Activated naive CD4-positive, alpha-beta T cell treated with Interleukin-2 at 50 U/mL for 16 hours (primary cell): ENCODE measurements at places on chromosomes 2 and 18.

DNA sequence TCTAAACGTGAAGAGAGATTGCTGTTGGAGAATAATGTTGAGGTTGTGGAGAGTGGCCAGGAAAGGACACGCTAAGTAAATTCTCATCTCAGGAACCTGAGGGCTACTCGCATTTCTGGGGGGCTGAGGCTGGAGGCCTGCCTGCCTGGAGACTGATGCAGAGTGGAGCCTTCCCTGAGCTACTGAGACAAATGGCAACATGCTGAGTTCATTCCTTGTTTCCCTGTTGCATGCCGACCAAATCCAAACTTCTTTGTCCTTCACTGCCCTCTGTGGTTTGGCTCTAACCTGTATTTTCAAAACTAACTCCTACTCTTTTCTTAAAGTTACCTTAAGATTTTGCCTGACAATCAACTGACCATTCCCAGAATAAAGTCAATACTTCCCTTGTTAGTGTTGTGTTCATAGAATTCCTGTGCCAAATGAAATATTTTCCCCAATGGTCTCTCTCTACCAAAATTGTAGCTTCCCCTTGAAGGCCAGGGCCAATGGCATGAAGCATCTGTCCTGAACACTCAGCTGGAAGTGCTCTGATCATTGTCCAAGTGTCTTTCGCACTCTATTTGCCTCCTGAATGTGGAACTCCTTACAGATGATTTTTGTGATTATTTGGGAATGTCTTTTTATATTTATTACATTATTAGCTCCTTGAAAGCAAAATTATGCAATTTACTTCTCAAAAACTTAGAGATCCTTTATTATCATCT is 1085.6 kb downstream of the SOCS6 start:
- no peak for DNase-seq

GRCh38 chr2:147030966-147031720 is 813.7 kb upstream of the ACVR2A start:
- no peak for DNase-seq

DNA sequence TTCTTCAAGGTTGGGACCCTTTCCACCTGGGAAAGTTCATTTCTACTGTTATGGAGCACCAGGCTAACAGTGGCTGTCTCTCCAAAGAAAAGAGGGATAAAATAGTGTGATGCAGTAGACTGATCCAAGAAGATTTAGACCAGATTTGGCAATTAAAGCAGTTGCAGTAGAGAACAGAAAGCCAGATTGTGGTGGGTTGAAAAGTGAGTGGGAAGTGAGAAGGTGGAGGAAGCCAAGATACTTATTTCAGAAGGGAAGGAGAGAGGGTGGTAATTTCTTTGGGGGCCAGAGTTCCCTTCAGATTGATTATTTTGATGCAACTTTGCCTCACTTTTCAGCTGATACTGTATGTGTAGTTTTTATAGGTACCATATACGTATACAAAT is 8.0 kb downstream of the MYL12B start:
- DNase-seq = no peak

DNA sequence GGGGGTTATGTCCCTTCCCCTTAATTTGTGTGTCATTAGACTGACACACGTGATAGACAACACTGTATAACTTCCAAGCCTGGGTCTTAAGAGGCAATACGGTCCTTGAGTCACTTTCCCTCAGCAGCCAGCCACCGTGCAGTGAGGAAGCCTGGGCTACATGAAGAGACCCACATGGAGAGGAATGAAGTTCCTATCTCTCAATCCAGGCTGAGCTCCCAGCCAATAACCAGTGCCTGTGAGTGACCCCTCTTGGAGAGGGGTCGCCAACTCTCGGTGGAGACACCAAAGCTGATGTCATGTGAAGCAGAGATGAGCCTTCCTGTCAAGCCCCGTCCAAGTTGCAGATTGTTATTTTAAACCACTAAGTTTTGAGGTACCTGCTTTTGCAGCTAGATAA is 5.7 kb upstream of the WDSUB1 start:
- no peak for DNase-seq

- no peak for DNase-seq
Measured at GRCh38 chr18:51120809-51121596, 76.5 kb downstream of the MEX3C start.

DNA sequence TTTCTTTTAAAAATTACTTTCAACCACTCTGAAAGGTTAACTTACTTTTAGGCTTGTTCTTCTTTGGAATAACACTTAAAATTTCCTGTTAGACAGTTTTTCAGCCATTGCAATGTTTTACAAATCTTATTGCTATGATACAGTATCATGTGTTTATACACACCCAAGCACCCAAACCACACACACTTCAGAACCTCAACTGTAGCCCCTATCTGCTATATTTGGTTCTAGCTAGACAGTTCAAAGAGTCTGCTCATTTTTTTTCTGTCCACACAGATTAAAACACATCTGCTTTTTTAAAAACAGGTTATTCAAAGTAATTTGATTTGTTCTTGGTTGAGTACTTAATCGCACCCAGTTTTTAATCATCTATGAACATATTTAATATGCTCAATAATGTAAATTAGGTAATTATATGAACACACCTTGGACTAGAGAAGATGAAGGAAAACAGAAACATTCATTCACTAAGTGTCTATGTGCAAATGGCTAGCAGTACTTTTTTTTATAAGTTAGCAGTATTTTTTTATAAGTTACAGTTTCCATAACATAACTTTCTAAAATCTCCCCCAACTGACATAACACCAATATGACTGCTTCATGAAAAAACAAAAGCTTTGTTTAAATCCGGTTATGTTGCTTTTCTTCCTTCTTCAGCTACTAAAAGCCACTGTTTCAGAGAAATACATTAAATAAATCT is 17.6 kb downstream of the FBXO11 start:
- no peak for DNase-seq

GRCh38 chr2:227428731-227429285 is 41.1 kb upstream of the SCYGR1 start:
- DNase-seq = no peak

DNA sequence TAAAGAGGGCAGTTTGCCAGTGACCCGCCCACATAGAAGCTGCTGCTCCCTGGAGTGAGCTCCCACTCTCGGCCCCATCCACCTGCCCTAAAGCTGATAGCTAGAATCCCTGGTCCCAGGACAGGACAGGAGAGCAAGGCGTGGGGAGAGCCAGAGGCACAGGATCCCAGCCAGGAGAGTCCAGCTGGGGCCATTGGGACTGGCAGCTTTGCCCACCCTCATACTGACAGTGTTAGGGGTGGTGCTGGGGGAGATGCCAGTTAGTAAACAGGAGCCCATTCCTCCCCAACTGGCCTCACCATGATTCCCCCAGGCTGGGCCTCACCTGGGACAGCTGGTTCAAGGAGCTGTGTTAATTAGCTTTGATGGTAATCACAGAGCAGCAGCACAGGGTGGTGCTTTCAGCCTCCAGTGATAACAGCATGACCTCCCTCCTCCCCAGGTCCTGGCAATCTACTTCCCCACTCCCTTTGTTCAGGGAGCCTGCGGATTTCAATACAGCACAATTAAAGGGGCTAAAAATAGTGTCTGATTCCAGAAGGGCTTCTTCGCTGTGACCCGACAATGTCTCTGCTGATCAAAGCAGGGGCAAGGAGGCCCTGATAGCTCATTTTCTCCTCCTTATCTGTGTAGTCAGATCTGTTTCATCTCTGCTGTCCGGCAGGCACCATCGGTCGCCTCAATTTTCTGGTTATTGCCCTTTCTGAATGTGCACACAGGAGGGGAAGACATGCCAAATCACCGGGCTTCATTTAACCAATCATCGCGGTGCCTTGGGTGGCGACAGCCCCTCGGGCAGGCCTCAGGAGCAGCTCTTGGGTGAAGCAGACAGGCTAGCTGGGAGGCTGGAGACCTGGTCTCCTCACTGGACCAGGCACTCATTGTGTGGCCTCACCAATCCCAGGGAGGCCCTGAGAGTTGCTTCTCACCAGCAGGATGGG is 119.9 kb upstream of the TEX51 start:
- DNase-seq = no peak

DNA sequence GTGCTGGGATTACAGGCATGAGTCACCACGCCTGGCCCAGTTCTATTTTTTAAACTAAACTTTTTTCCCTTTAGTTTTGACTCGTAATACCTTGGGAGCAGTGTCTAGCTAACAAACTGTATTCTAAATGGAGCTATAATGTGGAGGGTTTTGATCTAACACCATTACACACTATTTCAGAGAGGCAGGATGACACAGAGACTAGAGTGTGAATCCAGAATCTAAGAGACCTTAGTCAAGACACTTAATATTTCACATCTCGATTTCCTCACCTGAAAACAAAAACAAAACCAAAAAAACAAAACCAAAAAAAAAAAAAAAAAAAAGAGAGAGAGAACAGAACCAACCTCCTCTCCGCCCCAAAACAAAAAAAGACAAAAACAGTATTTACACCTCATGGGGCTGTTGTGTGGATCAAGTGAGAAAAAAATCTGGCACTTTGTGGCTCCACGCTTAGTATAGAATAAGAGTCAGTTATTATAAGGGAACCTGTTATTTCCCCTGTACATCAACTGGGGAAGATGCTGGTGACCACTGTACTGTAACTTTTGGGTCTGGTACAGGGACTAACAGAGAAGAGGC is 31.3 kb downstream of the DARS1 start:
- DNase-seq = no peak

DNA sequence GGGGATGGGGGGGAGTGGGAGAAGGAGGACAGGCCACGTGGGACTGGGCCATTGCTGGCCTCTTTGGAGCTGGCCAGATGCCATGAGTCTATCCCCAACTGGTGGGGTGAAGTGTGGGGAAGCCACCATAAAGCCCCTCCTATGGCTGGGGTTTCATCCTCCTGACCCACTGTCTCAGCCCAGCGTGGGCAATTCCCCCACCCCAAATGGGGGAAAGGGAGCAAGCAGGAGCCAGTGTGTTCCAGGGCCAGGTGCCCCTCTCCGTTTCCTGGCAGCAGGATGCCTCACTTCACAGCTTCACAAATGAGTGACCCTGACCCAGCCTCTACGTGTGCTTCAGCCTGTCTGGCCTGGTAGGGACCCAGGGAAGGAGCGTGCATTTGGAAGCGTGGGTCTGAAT is 474.7 kb upstream of the HS6ST1 start:
- DNase-seq = no peak

DNA sequence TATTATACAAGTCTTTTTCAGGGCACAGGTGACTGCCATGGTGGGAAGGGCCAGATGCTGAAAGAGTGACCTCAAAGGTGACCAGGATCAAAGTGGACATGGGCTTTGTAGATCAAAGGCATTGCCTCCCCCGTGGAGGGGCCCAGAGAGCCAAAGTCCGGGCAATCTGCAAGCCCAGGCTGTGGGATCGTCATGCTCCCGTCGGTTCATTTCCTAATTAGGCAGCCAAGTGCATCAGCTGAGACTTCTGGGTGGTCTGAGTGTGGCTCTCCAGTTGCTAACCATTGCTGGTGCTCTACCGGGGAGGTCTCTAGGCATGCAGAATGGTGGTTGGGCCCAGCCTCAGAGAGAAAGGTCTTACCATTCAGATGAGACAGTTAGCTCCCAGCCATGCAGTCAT is 61.6 kb downstream of the TRIB2 start:
- DNase-seq = no peak

GRCh38 chr2:105806996-105807395 is 62.3 kb downstream of the NCK2 start:
- peak; percentile 76 for DNase-seq

DNA sequence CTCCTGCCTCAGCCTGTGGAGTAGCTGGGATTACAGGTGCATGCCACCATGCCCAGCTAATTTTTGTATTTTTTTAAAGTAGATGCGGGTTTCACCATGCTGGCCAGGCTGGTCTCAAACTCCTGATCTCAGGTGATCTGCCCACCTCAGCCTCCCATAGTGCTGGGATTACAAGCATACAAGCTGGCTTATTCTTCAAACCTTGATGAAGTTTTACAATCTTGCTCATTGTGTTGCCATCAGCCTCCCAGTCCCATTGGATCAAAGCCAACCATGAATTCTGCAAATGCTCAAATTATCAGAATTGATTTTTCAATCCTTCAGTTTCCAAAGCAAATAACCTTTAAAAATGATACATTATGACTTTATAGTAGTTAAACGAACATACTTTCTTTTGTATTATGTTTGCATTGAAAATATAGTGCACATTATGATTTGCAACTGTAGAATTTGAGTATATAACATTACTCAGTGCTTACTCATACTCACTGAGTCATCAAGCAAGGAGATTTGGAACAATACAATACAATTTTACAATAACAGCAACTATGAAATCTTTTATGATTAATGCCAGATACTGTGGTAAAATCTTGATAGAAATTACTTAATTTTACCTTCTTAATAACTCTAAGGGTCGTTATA is 1491.9 kb upstream of the CELF4 start:
- no peak for DNase-seq

DNA sequence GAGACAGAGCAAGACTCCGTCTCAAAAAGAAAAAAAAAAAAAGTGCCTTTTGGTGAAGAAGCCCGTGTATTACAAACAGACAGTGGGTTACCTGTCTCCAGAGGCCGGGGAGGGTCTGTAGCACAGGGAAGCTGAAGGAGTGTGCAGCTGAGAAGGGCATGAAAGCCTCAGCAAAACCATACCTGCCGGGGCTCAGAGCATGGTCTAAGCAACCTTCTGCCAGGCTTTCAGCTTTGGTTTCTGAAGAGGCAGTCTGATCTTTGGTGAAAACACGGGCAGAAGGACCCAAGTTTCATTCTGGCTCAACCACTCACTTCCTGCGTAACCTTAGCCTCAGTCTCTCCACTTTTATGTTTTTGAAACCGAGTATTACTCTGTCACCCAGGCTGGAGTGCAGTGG is 21.5 kb downstream of the SH2D6 start:
- no peak for DNase-seq

DNA sequence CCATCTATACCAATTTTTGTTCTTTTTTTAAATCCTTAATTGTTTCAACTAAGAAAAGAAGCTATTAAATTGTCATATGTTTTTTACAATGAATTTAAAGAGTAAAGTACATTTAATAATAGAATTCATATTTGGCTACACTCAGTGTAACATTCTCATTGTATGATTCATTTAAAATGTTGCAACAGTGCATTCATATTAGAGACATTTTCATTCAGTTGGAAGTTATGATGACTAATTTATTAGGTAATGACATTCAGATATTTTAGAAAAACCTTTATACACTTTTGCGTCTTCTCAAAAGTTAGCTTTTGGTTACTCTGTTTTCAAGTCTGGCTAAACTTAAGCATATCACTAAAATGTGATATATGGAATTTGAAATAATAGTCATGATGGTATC is 887.5 kb upstream of the NRXN1 start:
- DNase-seq = no peak

DNA sequence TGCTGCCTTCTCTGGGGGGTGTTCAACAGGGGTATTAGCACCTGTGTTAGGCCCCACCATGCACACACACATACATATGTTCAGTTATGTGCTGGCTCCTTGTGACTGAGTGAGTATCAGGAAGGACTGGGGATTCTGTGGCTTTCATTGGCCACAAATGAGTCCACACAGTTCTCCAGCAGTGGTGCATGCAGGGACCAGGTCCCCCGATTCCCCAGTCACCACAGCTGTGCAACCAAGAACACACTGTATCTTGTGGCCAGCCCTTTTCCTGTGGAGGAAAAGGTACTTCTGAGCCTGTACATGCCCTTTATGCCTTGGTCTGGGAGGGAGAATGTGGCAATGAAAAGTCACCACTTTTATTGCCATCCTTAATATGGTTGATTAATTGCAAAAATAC is 74.9 kb upstream of the KLF7 start:
- DNase-seq = no peak

- DNase-seq = no peak
Measured at GRCh38 chr2:67268797-67269196, 128.3 kb upstream of the ETAA1 start.
